ENCODE measurements at places on chromosomes 5 and 9. TPM values are rescaled to one million over a fixed set of nuclear protein-coding genes. Genes with fewer than 3 reads are reported as not detected.

DNA sequence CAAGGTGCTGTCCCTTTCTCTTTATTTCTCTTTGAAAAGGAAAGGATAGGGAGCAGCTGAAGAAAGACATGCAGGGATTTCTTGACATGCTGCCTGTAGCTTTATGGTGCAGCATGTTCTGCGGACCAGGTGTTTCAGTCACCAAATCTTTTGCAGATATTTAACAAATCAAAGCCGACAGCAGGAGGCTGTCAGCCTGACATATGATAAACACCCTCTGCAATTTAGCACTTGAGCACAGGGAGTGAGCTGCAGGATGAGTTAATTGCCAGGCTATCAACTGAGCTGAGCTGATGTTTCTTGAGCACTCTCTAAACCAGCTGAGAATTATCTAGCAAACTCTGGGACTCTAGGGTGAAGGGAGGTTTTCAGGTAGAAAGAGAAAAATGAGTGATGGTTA is 212.8 kb upstream of the ATP10B start:
- DNase-seq, result no peak

DNA sequence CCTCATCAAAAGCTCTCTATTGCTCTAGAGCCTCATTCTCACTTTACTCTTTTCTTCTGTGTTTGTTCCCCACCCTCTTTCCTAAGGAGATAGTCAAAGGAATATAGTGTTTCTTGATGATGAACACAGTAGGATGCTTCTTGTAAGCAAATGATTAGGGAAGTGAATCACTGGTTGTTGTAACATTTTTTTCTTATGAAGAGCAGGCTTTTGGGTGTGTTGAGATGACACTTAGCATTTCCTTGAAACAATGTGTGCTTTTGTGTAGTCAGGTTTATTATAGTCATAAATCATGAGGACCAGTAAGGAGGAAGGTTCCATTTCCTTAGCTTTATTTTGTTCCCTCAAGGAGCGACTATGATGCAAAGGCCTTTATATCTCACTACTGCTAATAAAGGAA is 1991.3 kb upstream of the C9orf72 start:
- no peak for DNase-seq

The GLRA1 gene
- not detected for total RNA-seq

GRCh38 chr9:105399117-105399516 is 48.7 kb upstream of the FSD1L start:
- DNase-seq, result no peak

- no peak for DNase-seq
Observed at GRCh38 chr9:72048850-72049249, 11.6 kb downstream of the C9orf57 start.

DNA sequence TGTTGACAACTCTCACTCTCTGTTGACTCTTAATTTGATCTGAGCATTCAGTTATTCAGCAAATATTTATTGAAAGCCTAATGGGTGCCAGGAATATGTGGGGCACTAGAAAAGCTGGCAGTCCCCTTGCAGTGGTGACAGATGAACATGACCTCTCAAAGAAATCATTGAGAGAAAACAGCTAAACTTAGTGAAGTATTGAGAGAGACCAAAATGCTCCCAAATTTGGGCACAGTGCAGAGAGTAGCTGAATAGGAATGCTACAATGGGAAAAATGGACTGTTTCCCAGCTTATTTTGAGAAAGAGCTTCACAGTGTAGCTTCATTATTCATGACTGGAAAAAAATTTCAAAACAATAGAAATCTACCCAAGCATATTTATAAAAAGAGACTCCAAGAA is 257.9 kb downstream of the SGCD start:
- DNase-seq, result no peak

GRCh38 chr5:131129306-131129705 is 35.8 kb downstream of the HINT1 start:
- no peak for DNase-seq

DNA sequence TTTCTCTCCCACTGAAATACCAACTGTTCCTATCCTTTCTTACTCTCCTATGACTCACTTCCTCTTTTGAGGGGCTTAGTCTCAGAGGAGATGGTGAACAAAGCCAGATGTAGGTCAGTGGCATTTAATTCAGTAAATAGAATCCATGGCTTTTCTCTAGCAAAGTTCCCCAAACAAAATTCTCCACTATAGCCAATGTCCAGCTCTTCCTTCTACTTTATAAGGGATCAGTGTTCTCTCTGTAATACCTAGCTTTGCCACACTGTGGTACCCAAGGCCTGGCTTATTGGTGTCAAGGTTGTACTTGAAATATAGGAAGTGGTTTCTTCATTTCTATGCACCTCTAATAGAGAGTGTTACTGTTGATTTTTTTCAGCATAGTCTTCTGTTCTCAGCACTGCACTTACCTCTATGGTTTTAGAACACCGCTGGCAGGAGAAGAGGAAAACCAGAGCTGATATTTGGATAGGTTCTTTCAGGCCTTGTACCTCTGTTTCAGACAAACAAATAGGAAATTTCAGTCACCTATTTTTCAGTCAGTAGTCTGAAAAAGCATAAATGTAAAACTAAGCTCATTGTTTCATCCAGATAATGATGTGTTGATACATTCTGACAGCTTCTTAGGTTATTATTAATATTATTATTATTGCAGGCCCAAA is 40.6 kb upstream of the ITGA2 start:
- no peak for DNase-seq

DNA sequence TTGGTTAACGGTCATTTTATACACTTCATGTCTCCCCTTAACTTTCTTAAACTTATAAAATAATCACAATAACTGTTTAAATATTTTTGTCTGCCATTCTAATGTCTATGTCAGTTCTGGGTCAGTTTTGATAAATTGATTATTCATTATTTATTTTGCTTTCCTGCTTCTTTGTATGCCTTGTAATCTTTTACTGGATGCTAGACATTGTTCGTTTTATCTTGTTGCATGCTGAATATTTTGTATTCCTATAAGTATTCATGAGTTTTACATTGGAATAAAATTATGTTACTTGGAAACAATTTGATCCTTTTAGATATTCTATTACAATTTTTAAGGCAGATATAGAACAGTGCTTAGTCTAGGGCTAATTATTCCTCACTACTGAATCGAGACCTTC is 952.0 kb downstream of the NR2F1-AS1 start:
- no peak for DNase-seq

GRCh38 chr5:13866792-13867191 is 77.7 kb downstream of the DNAH5 start:
- DNase-seq, result no peak

- DNase-seq, result no peak
Observed at GRCh38 chr9:98971915-98972223, 28.2 kb downstream of the COL15A1 start.

- DNase-seq, result no peak
Observed at GRCh38 chr9:98391406-98391805, 136.0 kb upstream of the TBC1D2 start.

- DNase-seq, result no peak
Observed at GRCh38 chr5:76099756-76100155, 16.6 kb downstream of the SV2C start.

GRCh38 chr9:13284011-13284410 is 4.5 kb upstream of the MPDZ start:
- DNase-seq, result no peak

The LIFR gene
- 17.1 TPM for total RNA-seq

DNA sequence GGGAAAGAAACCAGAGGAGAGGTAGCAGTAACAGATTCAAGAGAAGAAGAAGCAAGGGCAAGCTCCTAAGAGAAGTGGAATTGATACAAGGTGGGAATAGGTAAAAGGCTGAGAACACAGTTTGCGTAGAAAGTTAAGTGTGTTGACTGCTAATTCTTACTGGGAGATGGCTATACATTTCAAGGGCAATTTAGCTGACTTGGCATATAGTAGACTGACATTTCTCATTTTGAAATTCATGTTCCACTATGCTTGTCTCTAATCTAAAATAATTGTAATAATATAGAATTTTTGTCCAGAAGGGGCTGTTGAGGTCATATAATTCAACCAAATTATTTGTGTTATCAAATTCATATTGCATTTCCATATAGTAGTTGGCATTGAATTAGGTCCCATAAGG is 144.0 kb downstream of the ATG10 start:
- DNase-seq, result no peak

- DNase-seq, result no peak
Observed at GRCh38 chr9:136629879-136630661, 32.6 kb upstream of the EGFL7 start.

- no peak for DNase-seq
Observed at GRCh38 chr5:157481265-157481664, 21.3 kb downstream of the NIPAL4 start.

DNA sequence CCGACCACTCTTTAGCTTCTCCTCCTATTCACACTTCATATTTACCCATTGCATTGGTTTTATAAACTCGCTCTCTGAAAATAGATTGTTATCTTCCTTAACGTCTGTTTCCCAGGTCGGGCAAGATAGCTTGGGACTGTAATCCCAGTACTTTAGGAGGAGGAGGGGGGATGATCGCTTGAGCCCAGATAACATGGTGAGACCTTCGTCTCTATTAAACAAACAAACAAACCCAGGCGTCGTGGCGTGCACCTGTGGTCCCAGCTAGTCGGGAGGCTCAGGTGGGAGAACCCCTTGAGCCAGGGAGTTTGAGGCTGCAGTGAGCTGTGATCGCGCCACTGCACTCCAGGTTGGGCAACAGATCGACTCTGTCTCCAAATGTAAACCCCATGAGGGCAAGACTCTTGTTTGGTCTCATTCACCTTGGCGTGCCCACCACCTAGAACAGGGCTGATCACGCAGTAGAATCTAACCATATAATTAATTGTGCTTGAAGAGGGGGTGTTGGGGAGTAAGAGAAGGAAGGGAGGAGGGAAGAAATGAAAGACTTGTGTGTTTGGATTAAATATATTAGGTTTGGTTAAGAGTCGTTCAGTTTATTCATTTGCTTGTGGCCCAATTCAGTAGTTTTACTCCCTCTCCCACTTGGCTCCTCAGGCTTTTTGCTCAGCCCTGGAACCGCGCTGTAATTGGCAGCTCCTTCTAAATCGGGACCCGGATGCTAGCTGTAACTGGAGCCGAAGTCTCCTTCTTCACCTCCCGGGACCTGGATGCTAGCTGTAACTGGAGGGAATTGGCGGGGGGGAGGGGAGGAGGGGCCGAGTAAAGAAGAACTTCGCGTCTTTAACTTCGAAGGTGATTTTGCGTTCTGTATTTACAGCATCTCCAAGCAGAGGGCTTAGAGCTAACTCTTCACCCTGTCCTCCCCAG is 24.9 kb downstream of the CDKN2A start:
- DNase-seq, result no peak

The PCDHA1 gene
- total RNA-seq, result not detected

The BTNL8 gene
- total RNA-seq, result not detected

The PCDHGB2 gene
- total RNA-seq, result 0.98 TPM

DNA sequence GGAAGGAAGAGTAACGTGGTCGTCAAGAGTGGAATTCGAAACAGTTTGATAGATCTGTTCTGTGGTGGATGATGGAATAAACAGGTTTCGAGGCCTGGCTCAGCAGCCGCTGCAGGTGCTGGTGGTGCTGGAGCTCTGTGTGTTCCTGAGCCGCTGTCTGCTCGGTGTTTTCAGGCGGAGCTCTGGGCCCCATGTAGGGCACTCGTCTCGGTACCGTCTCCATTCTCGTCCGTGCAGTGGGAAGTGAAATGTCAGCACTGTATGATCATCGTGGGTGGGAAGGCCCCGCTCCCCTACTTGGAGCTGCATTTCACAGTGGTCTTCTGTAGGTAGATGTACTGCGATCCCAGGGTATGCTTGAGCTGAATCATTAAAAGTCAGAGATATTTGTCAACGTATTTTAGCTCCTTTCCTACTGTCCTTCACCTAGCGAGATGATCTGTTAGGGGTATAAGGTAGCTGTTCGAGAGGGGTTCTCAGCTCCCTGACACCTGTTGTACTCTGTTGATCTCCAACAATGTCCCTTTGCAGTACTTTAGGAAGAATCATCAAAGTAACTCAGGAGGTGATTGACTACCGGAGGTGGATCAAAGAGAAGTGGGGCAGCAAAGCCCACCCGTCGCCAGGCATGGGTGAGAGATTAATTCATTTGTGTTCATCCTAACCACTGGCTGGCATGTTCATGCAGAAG is 35.9 kb downstream of the TENT4A start:
- DNase-seq, result no peak

DNA sequence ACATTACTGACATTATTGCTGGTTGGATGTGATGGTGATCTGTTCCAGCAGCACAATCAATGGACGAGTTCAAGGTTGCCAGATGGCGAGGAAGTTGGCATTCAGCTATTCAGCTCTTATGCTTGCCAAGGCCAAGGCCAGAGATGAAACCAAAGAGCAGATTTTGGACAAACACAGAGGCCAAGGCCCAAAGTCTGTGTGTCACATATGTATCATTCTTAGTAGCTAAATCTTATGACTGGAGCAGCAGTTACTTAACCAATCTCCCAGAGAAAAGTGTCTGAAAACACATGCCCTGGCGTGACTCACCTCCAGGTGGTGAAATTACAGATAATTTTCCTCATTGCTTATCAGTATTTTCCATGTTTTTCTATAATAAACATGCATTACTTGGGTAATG is 189.0 kb upstream of the EGFLAM start:
- DNase-seq, result peak; percentile 16

The CBY3 gene
- total RNA-seq, result not detected

DNA sequence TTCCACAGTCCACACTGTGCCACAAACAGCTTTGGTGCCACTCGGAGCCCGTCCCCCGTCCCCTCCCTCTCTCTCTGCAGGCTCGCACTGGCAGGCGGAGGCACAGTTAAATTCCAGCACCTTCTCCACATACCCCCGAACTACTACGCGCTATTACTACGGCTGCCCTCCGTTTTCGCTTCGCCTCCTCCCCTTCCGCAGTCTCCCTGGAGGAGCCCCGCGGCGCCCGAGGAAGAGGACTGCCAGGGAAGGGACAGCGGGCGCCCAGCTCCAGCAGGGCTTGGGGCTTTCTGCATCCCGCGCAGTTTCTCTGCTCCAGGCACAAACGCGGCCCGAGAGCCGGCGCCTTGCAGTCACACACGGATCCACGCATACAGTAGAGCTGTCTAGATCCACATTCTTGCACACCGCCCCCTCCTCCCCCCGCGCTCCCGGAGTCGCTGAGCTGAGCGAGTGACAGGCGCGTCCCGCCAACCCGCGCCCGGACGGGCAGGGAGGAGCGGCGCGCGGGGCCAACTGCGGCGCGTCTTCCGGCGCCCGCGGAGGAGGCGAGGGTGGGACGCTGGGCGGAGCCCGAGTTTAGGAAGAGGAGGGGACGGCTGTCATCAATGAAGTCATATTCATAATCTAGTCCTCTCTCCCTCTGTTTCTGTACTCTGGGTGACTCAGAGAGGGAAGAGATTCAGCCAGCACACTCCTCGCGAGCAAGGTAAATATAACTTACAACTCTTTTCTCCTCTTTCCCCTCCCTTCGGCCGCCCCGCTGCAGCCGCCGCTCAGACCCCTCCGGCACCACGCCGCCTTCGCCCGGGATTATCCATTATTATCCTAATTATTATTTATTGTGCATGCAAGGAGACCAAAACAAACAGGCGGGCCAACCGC is at the start of gene SMARCA2:
TSS of gene SMARCA2 (plus strand) at position 652 of the 885 bp plus-strand sequence. CDS start 13,676 bp downstream, outside the sequence.
- DNase-seq, result peak; percentile 76

- DNase-seq, result no peak
Observed at GRCh38 chr5:162410365-162410764, 342.8 kb downstream of the GABRG2 start.

- DNase-seq, result no peak
Observed at GRCh38 chr5:58505971-58506640, 14.9 kb downstream of the GAPT start.

GRCh38 chr9:72119853-72120252 is 29.4 kb upstream of the GDA start:
- no peak for DNase-seq

All from epithelial cell of proximal tubule (primary cell).